CD4-positive, alpha-beta T cell treated with Interleukin-6 at 100 ng/mL for 8 hours (primary cell): ENCODE measurements at places on chromosomes 4 and X.
A peak's percentile ranks its signal among the peaks of the same experiment; 100 is the strongest.

- peak; percentile 19 for DNase-seq
These were observed 733 bp upstream of the NAA15 start for GRCh38 chr4:139300431-139301112.

DNA sequence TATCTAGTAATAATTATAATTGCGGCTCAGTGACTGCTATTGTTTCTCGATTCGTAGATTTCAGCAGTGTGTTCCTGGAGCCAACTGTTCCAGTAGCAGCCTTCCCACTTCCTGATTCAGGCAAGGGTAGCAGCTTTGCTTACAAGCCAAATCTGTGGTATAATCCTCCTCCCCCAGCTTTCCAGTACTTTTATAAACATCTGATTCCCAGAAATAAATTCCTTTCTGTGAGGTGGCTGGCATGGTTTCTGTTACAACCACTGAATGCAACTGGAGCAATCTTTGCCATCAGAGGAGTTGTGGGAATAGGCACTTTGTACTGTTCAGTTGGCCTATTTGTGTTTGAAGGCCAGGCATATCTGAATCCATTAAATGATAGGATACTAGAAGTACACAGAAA lies 80.0 kb downstream of the GLRA3 start:
- DNase-seq: no peak

DNA sequence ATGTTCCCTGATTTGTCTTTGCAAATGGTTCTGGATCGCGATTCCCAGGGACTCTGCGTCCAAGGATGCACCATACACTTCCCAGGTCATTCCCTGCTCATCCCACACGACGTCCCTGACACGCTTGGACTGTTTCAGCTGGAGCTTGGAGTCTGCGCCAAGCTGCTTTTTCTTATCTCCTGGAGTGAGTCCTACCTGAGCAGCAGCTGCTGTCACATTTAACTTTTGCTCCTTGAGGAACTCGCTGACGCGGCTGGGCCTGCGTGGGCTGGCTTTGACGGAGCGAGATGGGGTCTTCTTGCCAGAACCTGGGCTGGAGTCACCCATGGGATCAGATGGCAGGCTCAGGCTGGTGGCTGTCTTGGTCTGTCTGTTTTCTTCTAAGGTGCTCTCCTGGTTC lies 59.6 kb downstream of the GPRIN3 start:
- DNase-seq: no peak

GRCh38 chr4:16858275-16858752 lies 40.1 kb downstream of the LDB2 start:
- no peak for DNase-seq

DNA sequence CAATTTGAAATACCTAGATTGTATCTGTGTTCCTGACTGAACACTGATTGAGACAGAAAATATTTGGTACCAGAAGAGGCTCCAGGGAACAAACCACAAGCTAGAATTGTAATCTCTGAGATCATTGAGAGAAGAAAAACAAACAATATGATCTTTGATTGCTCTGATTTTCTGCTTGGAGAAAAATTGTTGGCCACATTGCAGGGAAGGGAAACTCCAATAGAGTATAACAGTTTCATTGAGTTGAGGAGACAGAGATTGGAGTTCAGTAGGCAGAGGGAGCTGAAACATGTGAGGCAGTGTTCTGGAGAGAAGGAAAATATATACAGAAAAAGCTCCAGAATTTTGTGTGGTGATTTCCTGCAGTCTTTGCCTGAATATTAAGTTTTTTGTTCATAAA lies 158.2 kb downstream of the C4orf33 start:
- DNase-seq: no peak

DNA sequence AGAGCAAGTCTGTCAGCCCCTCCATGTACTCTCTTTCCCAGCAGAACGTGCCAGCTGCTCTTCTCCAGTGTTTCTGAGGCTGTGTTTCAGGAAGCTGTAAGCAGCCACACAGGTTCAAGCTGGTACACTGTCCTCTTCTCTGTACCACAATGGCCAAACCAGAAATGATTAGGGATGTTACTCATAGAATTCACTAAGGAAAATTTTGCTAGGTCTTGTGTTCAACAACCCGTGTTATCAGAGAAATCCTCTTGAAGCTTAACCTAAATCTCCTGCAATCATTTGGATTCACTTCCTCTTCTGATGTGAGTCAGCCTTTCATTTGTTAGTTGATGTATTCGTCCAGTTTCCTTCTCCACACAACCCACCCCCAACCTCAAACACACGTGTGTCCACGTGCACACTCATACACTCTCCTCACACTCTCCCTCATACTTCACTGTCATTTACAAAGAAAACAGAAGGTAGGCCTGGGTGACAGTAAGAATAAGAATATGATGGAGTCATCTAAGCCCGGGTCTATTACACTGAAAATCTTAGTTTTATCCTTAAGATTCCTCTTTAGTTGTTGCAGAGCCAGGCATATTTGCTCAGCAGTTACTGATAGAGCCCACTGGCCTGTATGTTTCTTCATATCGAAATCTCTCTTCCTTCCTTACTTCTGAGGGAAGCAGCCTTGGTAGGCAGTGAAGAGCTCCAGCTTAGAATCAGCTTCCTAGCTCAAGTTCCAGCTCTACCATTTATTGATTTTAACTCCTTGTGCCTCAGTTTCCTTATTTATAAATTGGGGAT lies 63.4 kb downstream of the DCUN1D4 start:
- DNase-seq: no peak

GRCh38 chr4:110472583-110473329 lies 3.2 kb upstream of the ENPEP start:
- DNase-seq: no peak

DNA sequence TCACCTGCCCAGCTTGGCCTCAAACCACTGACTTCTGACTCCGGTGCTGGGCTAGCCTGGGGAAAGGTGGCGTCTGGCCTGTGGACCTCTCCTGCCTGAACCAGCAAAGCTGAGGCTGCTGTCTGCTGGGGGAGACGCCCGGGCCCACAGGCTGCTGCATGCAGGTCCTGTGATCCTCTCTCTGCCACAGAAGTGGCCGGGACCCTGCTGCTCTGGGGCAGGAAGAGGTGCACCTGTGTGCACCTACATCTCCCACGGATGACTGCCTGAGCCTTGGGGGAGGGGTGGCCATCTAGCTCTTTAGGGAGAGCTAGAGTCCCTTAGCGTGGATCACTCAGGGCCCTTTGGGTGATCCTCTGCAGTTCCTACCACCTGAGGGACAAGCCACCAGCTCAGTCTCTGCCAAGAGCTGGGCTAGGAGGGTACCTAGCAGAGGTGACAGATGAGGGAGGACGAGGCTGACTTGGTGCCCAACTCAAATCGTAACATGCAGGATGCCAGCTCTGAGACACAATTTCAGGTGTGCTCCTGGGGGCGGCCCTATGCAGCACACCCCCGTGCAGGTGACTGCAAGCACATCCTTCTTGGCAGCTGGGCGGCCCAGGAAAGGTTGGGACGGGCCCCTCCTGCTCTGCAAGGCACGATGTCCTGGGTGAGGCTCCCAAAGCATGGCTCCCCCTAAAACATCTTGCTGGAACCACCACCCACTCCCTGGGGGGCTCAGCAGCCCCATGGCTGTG lies 22.5 kb downstream of the LETM1 start:
- DNase-seq: no peak

GRCh38 chrX:7170898-7171297 lies 22.9 kb upstream of the PUDP start:
- peak; percentile 29 for DNase-seq

DNA sequence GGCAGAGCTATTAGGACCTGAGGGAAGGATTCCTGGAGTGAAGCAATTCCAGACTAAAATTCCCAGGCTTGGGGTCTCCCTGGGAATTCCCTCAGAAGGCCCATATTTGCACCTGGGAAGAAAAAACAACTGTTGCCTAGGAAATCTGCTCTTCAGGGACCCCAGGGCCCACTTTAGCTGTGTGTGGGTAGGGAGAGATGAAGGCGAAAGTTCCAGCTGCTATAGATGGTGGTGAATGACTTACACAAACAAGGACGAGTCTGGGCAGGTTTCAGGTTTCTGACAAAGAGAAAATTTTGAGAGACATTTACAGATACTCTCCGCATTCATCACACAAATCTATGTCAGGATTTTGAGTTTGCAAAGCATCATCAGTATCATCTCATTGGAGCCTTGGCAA lies 126.1 kb downstream of the GPC3 start:
- no peak for DNase-seq

- no peak for DNase-seq
These were observed 164.6 kb downstream of the AFF2 start for GRCh38 chrX:148664995-148665394.

DNA sequence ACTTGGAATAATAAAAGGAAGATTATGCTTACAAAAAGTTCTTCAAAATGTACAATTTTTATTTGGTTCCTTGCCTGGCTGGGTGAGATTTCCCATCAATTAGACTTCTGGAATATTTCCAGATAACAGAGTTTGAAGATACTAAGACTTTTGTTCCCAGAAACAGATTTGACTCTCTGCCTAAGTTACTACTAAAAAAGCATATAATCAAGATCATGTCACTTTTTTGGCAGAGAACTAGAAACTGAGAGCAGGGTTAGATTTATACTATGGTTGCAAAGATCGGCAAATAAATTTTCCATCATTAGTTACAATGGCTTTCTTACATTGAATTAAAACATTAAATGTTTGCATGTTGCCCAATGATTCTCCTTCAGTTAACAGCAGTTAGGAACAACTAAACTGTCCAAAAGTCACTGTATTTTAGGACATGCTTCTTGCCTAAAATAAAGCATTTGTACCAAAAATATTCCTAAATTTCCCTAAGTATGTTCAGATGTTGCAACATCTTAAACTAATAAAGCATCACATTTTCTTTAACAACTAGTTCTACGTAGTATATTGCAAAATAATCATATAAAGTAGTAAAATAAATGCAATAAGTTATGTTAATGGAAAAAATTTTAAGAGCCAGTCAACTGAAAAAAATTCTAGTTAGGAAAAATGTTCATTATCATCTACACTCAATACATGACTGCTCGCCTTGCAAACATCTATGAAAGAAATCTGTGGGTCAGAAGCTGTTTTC lies 73.0 kb downstream of the SEC24D start:
- DNase-seq: no peak

- DNase-seq: no peak
These were observed 164.9 kb downstream of the DTHD1 start for GRCh38 chr4:36446275-36446674.
